NCI-H774 (cell line): ENCODE measurements at places on chromosomes 2 and 18.

- no peak for DNase-seq
Measured at GRCh38 chr2:64686283-64686956, 32.7 kb upstream of the SERTAD2 start.

GRCh38 chr2:235279965-235280364 lies 213.9 kb upstream of the AGAP1 start:
- no peak for DNase-seq

- DNase-seq, result no peak
Measured at GRCh38 chr2:39375917-39376316, 61.2 kb downstream of the MAP4K3 start.

DNA sequence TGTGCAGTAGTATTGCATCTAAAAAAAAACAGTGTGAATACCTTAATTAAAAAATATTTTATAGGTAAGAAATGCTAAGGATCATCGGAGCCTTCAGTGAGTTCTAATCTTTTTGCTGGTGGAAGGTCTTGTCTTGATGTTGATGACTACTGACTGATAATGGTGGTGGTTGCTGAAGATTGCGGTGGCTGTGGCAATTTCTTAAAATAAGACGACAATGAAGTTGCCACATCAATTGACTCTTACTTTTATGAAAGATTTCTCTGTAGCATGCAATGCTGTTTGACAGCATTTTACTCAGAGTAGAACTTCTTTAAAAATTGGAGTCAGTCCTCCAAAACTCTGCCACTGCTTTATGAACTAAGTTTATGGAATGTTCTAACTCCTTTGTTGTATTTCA lies 36.2 kb downstream of the GLS start:
- no peak for DNase-seq
